ENCODE measurements at places on chromosomes 5 and 9. TPM values are rescaled to one million over a fixed set of nuclear protein-coding genes. Genes with fewer than 3 reads are reported as not detected.

- DNase-seq, result no peak
Observed at GRCh38 chr9:33455945-33456344, 8.6 kb upstream of the AQP3 start.

COL15A1 gene
- total RNA-seq, result 94.6 TPM

GRCh38 chr5:17184588-17184987 lies 32.8 kb upstream of the BASP1 start:
- DNase-seq, result no peak

DNA sequence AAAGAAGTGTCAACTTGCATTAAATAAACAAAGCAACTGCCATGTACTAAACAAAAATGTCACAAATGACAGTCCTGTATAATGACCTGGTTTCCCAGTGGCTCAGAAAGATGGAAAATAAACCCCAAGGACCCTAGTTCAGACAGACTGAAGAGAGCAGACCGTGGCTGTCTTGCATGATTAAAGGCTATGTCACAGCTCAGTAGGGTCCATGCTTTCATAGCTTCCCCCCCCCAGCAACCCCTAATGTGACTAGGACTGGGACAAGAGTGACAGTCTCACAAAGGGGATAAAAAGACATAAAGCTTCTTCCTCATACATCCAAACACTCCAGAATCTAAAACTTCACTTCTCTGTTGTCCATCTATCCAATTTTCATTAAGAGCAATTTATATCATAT lies 113.6 kb downstream of the NR6A1 start:
- no peak for DNase-seq

DNA sequence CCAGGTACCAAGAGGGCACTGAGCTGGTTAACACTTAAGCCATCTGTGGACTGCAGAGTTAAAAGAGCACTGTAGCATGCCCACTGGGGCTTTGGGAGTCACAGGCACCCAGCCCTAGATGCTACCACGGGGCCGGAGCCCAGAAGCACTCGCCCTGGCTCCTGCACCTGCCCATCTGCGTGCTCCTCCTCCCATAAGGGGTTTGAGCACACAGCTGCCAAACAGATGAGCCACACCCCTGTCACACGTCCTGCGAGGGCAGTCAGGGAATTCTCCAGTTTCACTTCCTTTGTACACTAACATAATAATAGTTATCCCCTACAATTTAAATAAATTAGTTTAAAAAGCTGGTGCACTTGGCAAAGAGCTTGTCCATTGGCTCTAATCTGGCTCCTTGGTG lies 4.5 kb upstream of the PCA3 start:
- DNase-seq, result no peak

GRCh38 chr5:78761840-78762239 lies 113.3 kb upstream of the LHFPL2 start:
- no peak for DNase-seq

- DNase-seq, result no peak
Observed at GRCh38 chr5:157159209-157159751, 6.8 kb downstream of the GARIN3 start.

GRCh38 chr5:4845221-4845620 lies 294.9 kb upstream of the ADAMTS16 start:
- DNase-seq, result no peak

OR1Q1 gene
- total RNA-seq, result not detected

DNA sequence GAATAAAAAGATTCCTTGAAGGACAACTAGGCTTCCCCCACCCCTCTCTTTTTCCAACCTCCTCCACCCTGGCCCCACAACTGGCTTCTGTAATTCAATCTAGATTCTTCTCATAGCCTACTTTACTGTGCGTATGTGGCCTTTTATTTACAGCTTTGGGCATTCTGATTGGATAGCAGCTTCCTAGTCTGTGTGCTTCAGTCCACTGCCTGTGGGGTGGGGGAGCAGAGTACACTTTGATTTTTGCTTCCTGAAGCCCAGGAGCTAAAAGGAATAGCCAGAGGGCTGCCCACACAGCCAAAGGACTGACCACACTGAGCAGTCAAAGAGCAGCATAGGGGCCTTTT lies 30.4 kb downstream of the RUSC2 start:
- DNase-seq, result no peak

- no peak for DNase-seq
Observed at GRCh38 chr9:114503009-114503408, 2.3 kb downstream of the WHRN start.

DNA sequence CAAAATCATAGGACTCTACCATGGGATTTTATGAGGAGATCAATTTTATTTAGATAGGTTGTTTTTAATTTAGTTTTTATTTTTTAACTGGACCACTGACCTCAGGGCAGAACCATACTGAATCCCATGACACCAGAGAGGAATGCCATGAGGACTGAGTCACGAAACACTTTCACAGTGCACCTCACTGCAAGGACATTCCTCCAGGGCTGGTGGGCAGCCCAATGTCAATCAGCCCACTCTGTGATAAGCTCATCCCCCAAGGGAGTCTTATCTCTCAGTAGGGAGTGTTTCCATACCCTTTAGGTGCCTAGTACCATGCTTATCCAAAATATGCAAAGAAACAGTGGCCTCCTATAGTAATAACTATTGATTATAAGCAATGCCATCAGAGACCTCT lies 224.5 kb upstream of the CDH6 start:
- DNase-seq, result no peak

GRCh38 chr9:122606587-122606986 lies 8.0 kb upstream of the OR1Q1 start:
- DNase-seq, result no peak
